Activated CD4-positive, alpha-beta T cell treated with anti-CD3 and anti-CD28 coated beads, Interleukin-10, Interleukin-2, amounts not matched to agents 100 ng/mL and 50 ng/mL, durations not matched to agents 16 hours and 8 hours (primary cell): ENCODE measurements at places on chromosomes 11 and 22.

DNA sequence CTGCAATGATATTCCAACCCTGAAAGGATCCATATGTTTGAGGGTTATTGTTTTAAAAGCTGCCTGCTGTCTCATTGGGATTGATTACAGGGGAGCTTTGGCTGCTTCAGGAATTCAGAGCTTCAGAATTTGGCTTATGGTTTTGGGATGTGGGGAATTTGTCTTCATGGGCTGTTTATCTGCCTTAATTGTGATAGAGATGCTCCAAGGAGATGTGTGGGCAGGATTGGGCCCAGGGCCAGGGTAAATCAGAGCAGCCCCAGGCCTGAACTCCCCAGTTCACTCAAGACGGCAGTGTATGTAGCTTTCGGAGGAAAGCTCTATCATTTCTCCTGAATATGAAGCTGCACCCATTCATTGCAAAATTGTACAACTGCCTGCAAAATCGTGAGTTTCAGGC lies 88.5 kb downstream of the ALX4 start:
- DNase-seq = no peak

DNA sequence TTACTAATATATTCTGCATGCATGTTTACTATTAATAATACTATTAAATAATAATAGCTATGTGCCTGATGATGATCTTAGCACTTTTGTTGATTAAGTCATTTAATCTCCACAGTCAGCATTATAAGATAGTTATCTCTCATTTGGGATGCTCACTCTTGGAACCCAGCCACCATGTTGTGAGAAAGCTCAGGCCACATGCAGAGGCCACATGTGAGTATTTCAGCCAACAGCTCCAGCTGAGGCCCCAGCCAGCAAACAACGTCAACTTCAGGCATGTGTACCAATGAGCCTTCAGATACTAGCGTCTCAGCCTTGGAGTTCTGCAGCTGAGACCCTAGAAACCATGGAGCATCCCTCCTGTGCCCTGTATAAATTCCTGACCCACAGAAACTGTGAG lies 798.1 kb upstream of the LRRC4C start:
- DNase-seq = no peak

GRCh38 chr11:35304386-35304775 lies 115.0 kb downstream of the SLC1A2 start:
- no peak for DNase-seq

DNA sequence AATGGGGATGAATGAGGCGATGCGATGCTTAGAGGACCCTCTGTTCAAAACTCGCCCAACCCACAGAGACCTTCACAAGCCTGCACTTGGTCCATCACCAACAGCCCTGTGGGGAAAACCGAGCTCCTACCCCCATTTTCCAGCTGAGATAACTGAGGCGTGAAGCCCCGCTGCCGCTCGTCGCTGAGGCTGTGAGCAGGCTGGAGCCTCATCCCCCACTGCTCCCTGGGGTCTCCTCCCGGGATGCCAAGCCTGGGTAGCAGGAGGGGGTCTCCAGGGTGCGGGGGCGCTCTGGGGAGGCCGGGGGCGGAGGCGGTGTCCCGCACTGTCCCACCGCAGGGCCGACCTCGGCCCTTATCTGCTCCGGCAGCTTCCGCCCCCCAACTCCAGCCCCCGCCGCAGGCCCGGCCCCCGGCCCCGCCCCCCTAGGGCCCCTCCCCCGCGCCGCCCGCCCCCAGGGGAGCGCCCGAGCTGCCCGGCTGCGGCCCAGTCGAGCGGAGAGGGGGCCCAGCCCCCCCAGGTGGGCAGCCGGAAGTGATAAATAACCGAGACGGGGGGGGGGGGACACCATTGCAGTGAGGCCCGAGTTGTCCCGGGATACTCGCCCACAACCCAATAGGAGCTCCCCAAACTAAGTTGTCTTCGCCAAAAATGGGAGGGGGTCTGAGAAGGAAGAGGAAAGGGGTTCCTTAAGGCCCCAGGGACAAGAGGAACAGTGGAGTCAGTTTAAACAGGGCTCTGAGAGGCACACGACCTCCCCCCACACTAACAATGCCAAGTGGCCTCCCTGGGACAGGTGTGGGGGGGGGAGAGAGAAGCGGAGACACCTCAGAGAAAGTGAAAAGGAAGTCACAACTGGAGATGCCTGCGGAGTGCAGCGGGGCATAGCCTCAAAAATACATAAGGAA lies 8.3 kb upstream of the SLC39A13 start:
- peak; percentile 27 for DNase-seq

DNA sequence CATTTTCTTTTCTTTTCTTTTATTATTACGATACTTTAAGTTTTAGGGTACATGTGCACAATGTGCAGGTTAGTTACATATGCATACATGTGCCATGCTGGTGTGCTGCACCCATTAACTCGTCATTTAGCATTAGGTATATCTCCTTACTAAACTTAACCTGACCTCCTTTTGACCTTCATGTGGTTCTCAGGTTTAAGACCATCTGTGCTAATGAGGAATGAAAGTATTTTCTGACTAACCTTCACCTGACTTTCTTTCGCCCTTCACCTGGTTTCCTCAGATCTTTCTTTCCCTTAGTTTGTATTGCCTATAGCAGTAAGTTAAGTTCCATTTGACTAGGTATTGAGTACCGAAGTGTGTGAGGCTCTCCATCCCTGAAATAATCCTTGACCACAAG lies 6.5 kb downstream of the EXPH5 start:
- no peak for DNase-seq

GRCh38 chr11:127789927-127790326 lies 789.4 kb upstream of the KIRREL3 start:
- no peak for DNase-seq

DNA sequence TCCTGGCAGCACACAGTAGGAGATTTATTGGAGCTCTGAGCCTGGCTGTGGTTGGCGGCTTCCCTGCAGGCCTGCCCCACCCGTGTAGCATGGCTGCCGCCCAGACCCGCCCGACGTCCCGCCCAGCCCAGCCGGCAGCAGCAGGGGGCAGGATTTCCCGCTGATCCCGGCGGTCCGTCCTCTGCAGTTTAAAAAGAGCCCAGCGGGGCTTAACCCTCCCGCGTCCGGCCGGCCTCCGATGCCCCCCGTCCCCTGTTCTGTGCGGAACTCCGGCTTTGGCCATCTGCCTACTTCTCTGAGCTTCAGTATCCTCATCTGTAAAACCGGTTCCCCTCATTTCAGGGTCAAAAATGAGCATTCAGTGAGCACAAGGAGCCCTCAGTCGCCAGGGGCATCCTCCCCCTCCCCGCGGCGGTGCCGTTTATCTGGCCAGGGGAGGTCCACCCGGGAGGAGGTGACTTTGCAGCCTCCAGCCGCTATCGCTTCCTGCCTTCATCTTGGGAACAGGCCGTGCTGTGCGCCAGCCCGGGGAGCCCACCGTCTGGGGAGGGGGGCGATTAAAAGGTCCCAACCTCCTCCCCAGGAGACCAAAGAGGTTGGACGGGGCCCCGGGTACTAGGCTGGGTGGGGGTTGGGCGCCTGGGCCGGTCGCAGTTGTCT lies at the start of gene GAS2L1:
GAS2L1 (plus strand) TSS at position 476 of the 660 bp plus-strand sequence. CDS start 1,456 bp downstream, outside the sequence.
- peak; percentile 50 for DNase-seq

- no peak for DNase-seq
Measured at GRCh38 chr11:65356394-65356972, 1.9 kb downstream of the TIGD3 start.

DNA sequence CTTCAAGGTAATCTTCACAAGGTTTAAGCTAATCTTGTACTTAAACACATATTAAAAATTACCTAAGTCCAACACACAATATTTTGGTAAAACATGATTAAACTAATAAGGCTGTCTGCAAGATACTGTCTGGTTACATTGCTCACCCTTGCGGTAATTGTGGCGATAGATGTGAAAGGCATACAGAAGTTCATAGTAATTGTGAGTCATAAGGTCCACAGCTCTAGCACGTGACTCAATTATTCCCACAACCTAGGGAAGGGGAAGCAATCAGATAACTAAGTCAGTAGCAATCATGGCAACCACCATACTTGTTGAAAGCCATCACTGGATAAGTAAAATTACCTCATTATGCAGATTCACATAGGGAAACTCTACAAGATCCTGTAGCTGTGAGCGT lies 30.5 kb upstream of the FNBP4 start:
- DNase-seq = peak; percentile 85

DNA sequence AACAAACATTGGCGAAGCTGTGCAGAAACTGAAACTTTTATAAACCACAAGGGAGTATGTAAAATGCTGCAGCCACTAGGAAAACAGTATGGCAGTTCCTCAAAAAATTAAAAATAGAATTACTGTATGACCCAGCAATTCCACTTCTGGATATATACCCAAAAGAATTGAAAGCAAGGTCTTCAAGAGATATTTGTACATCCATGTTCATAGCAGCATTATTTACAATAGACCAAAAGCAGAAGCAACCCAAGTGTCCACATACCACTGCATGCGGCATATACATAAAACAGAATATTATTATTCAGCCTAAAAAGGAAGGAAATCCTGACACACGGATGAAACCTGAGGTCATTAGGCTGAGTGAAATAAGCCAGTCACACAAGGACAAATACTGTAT lies 85.8 kb downstream of the RELT start:
- no peak for DNase-seq

DNA sequence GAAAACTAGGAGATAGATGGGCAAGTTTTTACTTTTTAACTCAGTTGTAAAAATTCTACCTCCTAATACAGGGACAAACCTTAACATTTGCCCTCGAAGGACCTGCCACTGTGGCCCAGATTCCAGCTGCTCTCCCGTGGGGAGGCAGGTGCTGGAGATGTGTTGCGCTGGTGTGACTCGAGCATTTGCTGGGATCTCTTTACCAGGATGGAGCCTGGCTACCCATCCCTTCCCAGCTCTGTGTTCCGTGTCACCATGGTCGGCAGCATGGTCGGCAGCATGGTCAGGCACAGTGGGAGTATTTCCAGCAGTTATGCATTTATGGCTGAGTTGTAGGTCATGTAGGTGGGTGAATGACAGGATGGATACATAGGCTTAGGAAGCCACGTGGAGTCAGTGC lies 41.1 kb downstream of the OTOG start:
- no peak for DNase-seq

DNA sequence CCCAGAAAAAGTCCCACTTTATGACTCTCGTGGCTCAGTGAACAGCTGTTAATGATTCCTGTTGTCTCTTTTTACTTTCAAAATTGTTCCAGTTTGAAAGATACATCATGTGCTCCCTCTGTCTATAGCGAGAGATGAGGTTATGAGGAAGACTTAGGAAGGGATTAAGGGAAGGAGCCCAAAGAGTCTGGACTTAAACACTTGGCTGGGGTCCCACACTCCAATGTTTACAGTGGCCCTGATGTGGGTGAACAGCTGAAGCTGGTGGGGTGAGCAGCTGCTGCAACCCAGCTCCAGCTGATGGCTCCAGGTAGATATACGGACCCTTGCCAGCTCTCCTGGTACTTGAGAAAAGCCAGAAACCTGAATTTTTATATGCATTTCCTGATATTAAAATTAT lies 84.5 kb upstream of the PLET1 start:
- DNase-seq = no peak

GRCh38 chr11:126163074-126163700 lies 48.3 kb downstream of the RPUSD4 start:
- no peak for DNase-seq

DNA sequence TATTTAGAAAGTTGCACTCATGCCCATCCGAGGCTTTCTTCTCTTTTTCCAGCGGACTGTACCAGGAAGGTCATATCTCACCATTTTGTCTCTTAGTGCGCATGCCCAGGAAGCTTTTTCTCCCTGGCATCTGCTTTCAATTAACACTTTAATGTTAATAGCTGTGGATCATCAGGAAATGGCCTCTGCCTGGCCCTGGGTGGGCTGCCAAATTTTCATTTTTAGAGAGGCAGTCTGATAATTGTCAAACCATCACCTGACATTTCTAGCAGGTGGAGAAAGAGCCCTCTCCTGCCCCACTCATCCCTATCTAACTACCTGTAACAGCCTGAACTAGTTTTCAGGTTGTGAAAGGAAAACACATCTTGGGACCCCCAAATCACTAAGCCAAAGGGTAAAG lies 257.4 kb upstream of the LRRC4C start:
- no peak for DNase-seq

DNA sequence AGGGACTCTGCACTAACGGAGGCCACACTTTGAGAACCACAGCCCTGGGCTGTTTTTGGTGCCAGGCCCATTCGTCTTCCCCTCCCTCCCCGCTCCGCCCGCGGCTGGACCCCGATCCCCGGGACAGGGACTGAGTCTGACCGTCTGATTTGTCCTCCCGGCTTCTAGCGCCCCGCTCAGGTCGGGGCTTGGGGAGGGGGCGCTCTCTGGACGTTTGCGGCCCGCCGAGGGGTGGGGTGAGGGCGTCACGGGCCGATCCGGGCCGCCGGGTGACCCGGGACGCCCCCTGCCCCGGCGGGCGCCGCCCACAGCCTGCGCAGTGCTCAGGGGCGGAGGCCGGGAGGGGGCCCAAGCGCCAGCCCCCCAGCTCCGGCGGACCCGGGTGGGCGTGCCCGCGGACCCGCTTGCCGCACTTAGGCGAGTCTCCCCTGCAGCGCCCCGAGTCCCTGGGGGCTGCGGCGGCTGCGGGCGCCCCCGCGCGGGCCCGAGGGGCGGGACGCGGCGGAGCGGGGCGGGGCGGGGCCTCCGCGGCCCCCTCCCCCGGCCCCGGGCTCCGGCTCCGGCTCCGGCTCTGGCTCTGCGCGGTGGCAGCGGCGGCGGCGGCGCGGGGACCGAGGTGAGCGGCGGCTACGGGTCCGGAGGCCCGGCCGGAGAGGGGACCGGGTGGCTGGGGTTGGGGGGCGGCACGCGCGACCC lies 33.7 kb upstream of the PRR5 start:
- no peak for DNase-seq

DNA sequence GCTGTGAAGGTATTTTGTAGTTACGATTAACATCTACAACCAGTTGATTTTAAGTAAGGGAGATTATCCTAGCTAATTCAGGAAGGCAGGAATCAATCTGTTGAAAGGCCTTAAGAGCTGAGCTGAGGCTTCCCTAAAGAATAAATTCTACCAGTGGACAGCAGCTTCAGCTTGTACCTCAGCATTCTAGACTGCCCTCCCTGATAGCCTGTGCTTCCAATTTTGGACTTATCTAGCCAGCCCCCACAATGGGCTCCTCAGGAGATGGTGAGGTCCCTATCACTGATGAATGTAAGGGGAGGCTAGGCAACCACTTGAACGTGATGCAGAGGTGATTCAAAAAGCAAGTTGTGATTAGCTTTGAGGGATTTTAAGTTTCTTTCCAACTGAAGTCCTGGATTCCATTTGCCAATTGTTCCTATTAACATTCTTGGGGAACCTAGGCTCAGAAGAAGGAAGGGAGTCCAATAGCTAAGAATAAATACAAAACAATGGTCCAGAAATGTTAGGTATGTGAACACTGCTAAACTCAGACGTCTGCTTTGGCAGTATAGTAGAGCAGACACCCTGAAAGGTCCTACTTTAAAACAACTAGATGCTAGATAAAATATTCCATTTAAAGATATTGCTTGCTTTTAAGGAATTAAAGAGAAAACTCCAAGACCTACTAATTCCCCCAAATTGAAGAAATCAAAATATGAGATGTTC lies 404.3 kb upstream of the TENM4 start:
- DNase-seq = no peak

- DNase-seq = no peak
Measured at GRCh38 chr11:116580799-116581198, 192.0 kb downstream of the BUD13 start.

- DNase-seq = no peak
Measured at GRCh38 chr22:19864538-19865106, 9.9 kb upstream of the GNB1L start.

GRCh38 chr11:64787526-64788320 lies 9.4 kb upstream of the SF1 start:
- DNase-seq = peak; percentile 57

- no peak for DNase-seq
Measured at GRCh38 chr11:123977731-123978347, at the start of gene OR10S1. TSS of gene OR10S1 (minus strand) at chr11:123977781. CDS start at chr11:123977664, 117 bp downstream.

- no peak for DNase-seq
Measured at GRCh38 chr22:27336151-27337090, 465.1 kb downstream of the MN1 start.
